ENCODE measurements at places on chromosomes 11 and 22.

GRCh38 chr11:65589444-65590239, 6.0 kb downstream of the KCNK7 start:
- no peak for DNase-seq

GRCh38 chr11:128098781-128099180, 488.6 kb downstream of the ETS1 start:
- DNase-seq = no peak

DNA sequence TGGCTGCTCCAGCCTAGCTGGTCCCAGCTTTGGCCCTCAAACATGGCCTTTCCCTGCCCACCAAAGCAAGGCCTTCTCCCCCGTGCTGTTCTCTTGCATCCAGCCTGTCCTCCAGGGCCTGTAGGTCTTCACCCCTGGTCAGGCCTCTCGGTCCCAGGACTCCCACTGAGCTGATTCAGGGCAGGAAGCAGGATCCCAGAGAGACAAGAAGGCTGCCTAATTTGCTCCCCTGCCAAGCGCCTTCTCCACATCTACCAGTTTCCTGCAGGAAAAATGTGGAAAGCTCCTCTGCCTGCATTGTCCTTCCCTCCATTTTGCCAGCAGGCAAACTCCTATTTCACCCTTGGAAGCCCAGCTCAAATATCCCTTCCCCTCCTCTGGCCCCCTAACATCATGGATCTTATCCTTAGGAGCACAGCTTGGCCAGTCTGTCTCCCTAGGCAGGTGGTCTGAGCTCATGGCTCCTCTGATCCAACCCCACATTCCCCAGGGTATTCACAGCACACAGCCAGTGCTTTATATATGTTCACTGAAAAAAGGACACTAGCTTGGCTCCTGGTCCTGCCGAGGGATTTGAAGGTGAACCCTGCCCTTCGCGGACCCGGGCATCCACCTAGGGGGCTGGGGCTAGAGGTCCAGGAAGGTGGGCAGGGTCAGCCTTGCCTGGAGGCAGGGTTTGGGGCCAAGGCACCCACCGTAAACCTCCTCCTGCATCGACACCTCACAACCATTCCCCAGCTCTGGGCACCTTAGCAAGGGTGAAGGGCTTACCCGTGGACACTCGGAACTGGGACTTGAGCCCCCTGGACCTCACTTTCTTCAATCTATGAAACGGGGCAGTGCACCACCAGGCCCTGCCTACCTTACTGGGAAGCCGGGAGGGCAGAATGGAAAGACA, 968 bp downstream of the RHBDD3 start:
- DNase-seq = no peak

DNA sequence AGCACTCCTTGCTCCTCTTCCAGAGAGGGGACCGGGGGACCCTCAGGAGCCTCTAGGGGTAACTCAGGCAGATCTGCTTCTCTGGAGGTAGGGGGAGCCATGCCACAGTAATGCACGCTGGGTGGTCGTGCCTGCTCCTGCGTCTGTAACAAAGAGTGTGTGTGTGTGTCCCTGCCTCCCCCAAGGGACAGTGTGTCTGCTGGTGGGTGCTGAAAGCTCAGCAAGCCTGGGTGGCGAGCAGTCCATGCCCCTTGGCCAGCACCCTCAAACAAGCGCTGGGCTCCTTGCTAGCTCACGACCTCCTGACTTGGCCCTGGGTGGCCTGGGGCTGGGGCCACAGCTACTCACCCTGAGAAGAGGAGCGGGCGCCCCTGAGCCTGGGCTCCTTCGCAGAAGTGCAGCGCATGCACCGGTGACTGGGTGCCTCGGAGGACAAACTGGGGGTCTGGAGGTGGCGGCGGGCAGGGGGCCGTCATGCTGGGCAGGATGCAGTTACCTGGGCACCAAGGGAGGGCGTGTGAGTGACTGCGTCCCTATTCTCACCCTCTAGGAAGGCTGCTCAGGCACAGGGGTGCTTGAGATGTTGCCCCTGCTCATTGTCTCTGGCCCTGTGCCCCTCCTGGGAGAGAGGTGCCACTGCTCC, 33.7 kb downstream of the GNB1L start:
- no peak for DNase-seq

GRCh38 chr11:128827191-128827893, 39.8 kb downstream of the KCNJ1 start:
- no peak for DNase-seq

DNA sequence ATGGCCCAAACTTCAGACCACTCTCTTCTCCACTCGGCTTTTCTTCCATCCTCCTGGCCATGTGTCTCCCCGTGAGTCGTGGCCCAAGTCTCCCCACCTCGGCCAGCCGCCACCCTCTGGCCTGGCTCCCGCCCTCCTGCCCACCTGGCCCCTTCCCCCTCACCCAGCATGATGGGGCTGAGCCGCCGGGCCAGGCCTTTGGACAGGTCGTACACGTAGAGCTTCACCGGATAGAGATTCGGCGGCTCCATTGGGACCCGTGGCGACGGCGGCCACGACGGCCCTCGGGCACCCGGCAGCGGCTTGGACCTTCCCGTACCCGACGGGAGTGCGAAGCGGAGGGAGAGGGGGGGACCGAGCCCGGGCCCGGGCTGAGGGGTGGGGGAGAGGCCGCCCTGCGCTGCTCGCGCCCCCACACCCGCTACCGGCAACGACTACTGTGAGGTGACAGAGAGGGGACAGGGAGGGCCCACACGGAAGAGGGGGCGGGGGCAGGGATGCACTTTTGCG, at the start of gene DESI1:
Gene DESI1 (minus strand): TSS at position 455 of the 510 bp plus-strand sequence. CDS start 204 bp downstream, at position 251.
- no peak for DNase-seq

DNA sequence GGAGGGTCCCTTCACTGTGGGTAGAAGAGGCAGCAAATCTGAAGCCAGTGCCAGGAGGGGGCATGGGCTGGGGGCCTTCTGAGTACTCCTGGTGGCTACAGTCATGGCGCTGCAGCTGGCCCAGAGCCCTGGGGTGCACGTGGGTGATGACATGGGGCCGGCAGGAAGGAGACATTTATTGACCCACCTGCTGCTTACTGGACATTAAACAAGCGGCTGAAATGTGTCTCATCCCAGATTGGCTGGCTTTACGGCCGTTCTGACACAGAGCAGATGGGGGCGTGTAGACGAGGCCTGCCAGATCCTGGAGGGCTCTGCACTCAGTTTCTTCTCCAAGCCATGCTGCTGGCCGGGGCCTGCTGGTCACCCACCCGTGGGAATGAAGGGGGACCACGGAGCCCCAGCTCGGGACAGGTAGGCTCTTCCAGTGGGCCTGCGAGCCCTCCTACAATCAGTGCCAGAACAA, 906.9 kb downstream of the BRD1 start:
- no peak for DNase-seq

DNA sequence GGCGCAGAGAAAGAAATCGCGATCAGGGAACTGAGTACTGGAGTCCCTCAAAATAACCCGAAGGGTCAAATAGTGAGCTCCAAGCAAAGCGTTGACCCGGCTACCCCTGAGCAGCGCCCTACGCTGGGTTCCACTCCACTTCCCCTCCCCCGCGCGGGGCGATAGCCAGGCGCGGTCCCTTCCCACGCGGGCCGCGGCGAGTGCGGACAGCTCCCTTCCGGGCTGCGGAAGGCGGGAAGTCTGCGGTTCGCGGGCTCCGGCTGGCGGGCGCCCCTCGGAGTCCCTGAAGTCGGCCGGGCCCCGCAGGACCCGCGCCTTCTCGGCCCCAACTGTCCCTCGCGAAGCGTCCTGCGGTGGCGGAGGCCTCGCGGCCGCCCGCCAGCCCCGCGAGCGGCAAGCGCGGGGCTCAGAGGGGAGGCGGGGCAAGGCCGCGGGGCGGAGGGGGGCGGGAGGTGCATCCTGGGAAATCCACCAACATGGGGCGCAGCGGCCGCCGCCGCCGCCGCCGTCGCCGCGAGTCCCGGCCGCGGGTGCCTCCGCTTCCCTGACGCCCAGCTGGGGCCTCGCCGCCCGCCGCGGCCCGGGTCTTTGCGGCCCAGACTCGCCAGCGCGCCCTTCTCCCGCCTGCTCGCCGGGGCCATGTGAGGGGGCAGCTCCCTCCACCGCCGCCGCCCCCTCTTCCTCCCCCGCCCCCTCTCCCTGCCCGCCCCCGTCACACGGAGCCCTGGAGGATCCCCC, at the start of gene QSER1:
Gene QSER1 (plus strand): TSS at position 457 of the 738 bp plus-strand sequence. CDS start 315 bp downstream, outside the sequence.
- no peak for DNase-seq

All from fibroblast of skin of left biceps (primary cell).